Keratinocyte (primary cell): ENCODE measurements at places on chromosomes 11 and 22. TPM values are rescaled to one million over a fixed set of nuclear protein-coding genes. Genes with fewer than 3 reads are reported as not detected.

GCAT gene
- 8.2 to 8.5 TPM (median 8.4 TPM) in 3 replicates for polyA plus RNA-seq

WBP2NL gene
- polyA plus RNA-seq: 0.04 to 0.07 TPM in 2 of 3 replicates, not detected in the other

MS4A6E gene
- not detected in 3 replicates for polyA plus RNA-seq

FLRT1 gene
- not detected in 3 replicates for polyA plus RNA-seq

ACTN3 gene
- polyA plus RNA-seq: not detected in 3 replicates

GRIK4 gene
- polyA plus RNA-seq: not detected in 3 replicates

DDI1 gene
- polyA plus RNA-seq: not detected in 3 replicates

TECTA gene
- 0.10 to 0.21 TPM (median 0.17 TPM) in 3 replicates for polyA plus RNA-seq

RAD9A gene
- polyA plus RNA-seq: 5.7 to 8.5 TPM (median 8.0 TPM) in 3 replicates

PDGFB gene
- 4.3 to 10.3 TPM (median 6.0 TPM) in 3 replicates for polyA plus RNA-seq

MB gene
- not detected in 3 replicates for polyA plus RNA-seq

GRCh38 chr11:11408436-11409221 is 55.6 kb upstream of the CSNK2A3 start:
- no peaks in the 10 kb centered on the region for H3K36me3 ChIP-seq
- H3K4me3 ChIP-seq: no peak overlapping the region
- DNase-seq: no peak
- no peaks in the 10 kb centered on the region for H3K27me3 ChIP-seq
- H3K4me1 ChIP-seq: peaks cover 25% of the 10 kb centered on the region

DNA sequence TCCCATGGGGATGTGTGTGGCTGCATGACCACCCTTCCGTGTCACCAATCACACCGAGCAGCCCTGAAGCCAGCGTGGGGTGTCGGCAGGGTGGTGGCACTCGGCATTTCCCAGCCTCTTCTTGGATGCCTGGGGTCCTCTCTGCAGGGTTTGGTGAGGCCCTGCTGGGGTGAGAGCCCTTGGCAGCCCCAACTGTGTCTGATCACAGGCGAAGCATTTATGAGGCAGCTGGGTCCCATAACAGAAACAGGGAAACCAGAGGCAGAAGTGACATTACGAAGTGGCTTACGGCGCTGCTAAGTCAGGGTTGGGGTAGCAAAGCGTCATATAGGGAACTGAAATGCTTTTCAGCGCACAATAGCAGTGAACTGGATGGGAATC is 92.3 kb upstream of the SEPTIN5 start:
- no peak overlapping the region for H3K27ac ChIP-seq
- no peaks in the 10 kb centered on the region for H3K36me3 ChIP-seq
- no peak overlapping the region for H3K4me3 ChIP-seq
- H3K4me1 ChIP-seq: peaks cover 2% of the 10 kb centered on the region

DNA sequence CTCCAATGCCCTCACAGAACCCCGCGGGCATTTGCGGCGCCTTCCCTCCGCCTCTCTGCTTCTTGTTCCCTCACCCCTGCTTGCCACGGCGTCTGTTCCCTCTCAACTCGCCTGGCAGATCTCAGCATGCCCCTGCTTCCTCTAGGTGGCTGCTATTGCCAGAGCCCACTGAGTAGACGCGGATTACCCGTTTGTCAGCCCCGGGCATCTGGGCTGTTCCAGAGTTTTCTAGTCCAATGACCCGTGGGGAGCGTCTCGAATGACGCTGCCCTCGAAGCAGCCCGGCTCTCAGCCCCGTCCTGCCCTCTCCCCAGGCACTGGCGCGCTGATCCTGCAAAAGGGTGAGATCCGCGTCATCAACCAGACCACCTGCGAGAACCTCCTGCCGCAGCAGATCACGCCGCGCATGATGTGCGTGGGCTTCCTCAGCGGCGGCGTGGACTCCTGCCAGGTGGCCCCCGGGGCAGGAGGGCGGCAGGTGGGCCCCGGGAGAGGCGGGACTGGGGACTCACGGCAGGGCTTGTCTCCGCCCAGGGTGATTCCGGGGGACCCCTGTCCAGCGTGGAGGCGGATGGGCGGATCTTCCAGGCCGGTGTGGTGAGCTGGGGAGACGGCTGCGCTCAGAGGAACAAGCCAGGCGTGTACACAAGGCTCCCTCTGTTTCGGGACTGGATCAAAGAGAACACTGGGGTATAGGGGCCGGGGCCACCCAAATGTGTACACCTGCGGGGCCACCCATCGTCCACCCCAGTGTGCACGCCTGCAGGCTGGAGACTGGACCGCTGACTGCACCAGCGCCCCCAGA is 49.7 kb downstream of the ST14 start:
- H3K4me1 ChIP-seq: no peaks in the 10 kb centered on the region
- no peak for DNase-seq
- H3K27me3 ChIP-seq: no peaks in the 10 kb centered on the region
- peaks cover 7% of the 10 kb centered on the region for H3K36me3 ChIP-seq

DNA sequence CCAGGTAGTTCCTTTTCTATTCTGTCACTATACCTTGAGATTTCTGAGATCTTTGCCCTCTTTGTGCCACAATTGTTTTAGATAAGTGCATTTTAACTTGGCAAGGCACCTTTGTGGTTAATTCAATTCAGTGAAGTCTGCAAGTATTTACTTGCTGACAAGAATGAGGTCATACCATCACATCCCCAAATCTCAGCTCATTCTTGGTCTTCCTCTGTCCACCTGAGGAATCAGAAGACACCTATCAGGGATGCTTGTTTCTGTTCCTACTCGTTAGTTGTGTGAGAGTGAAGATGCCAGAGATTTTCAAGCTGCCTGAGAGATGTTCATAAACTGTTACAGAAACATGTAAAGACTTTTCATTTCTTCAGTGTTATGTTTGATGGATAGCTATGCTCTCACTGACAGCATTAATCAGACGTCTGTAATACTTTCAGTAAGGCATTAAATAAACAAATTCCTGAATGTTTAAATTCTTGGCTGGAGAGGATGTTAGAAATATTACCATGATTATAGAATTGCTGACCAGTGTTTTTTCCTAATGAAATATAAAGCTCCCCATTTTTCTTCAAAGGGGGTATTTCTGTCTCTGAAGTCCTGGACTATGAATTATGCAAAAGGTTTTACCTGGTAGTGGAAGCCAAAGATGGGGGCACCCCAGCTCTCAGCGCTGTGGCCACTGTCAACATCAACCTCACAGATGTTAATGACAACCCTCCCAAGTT is 135.0 kb upstream of the MTNR1B start:
- no peaks in the 10 kb centered on the region for H3K36me3 ChIP-seq
- peaks cover 30% of the 10 kb centered on the region for H3K4me1 ChIP-seq
- no peak overlapping the region for H3K4me3 ChIP-seq

- no peaks in the 10 kb centered on the region for H3K36me3 ChIP-seq
- peaks cover 14% of the 10 kb centered on the region for H3K27me3 ChIP-seq
- no peak for DNase-seq
- no peak overlapping the region for H3K4me3 ChIP-seq
- no peak overlapping the region for H3K27ac ChIP-seq
These were observed 57.2 kb downstream of the GRIK4 start for GRCh38 chr11:120568572-120569307.

GRCh38 chr11:93694109-93694508 is 32.6 kb downstream of the CEP295 start:
- H3K4me3 ChIP-seq: no peak overlapping the region
- DNase-seq: no peak
- no peaks in the 10 kb centered on the region for H3K4me1 ChIP-seq
- no peaks in the 10 kb centered on the region for H3K27me3 ChIP-seq
- peaks cover 18% of the 10 kb centered on the region for H3K36me3 ChIP-seq

GRCh38 chr11:35049859-35050531 is 89.0 kb upstream of the CD44 start:
- no peaks in the 10 kb centered on the region for H3K27me3 ChIP-seq
- H3K36me3 ChIP-seq: no peaks in the 10 kb centered on the region
- H3K27ac ChIP-seq: no peak overlapping the region
- no peak for DNase-seq
- H3K4me1 ChIP-seq: no peaks in the 10 kb centered on the region

DNA sequence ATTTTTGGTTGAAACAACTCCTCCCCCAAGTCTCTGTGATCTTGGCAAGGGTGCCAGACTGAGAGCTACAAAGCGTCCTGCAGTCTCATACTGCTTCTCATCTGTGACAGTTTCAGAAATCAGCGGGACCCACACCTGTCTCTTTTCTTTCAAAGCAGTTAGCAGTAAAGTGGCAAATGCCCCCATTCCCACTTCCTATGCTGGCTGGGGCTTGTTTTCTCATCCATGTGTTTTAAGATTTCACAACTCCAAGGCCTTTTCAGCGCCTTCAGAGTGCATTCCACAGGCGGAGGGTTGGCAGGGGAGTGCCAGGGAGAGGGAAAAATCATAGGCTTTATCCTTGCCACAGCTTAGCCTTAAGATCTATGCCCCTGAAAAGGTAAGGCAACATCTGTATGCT is 493.5 kb downstream of the OPCML start:
- no peaks in the 10 kb centered on the region for H3K27me3 ChIP-seq
- no peaks in the 10 kb centered on the region for H3K4me1 ChIP-seq
- H3K36me3 ChIP-seq: no peaks in the 10 kb centered on the region
- H3K27ac ChIP-seq: no peak overlapping the region
- H3K4me3 ChIP-seq: no peak overlapping the region

DNA sequence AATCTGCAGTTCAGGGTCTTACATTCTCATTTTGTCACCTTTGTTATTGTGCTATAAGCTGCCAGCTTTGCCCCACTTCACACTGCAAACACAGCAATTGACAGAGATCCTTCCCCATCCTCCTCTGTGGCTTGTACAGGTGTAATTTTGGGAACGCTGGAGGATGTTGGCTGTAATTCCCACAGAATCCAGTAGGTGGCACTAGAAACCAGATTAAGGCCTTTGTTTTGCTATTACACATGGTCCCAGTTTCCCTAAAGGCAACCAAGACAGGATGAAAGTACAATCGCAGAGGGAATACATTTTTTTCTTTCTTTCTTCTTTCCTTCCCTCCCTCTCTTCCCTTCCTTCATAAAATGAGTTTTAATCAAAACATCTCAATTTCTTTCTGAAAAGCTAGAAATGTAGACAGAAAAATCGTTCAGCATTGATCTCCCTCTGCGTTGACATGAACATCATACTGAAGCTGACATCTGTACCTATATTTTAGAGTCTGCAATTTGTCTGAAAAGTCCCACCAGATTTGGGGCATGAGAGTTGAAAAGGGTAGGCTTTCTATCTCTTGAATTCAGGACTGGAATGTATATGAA is 21.3 kb upstream of the NELL1 start:
- no peaks in the 10 kb centered on the region for H3K27me3 ChIP-seq
- no peak overlapping the region for H3K4me3 ChIP-seq
- DNase-seq: peak; percentile 17
- no peaks in the 10 kb centered on the region for H3K36me3 ChIP-seq
- H3K4me1 ChIP-seq: no peaks in the 10 kb centered on the region

GRCh38 chr11:65576867-65577755 is 1.3 kb downstream of the EHBP1L1 start:
- peak overlapping the region; percentile 70 for H3K27ac ChIP-seq
- H3K36me3 ChIP-seq: peaks cover 10% of the 10 kb centered on the region
- DNase-seq: no peak
- H3K4me3 ChIP-seq: peak overlapping the region; percentile 74
- peaks cover 42% of the 10 kb centered on the region for H3K4me1 ChIP-seq

DNA sequence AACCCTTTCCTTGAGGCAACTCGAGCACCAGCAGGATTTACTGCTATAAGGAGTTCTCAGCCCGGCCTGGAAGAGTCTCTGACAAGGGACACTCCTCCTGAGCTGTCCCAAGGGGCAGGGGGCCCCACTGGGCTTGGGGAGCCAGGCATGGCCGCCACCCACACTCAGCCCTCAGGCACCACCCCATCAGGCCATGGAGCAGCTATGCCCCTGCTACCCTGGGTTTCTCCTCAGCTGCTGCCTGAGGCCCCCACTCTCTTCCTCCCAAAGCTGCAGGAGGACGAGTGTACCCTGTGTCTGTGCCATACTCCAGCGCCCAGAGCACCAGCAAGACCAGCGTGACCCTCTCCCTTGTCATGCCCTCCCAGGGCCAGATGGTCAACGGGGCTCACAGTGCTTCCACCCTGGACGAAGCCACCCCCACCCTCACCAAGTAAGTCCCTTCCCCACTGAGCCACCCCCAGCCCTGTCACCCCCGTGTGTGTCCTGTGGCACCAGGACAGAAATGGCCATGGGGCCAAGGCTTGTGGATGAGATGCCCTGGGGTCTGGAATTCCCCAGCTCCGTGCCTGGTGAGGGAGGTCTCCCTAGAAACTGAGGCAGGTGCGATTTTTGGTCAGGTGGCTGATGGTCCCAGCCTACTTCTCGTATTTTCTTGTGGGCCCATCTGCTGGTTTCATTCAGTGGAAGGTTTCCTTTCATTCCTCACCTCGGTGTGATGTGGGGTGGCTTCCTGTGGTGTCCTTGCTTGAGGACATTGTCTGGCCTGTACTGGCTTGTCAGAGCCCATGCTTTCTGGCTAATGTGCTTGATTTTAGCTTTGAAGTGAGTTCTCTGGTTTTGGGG is 28.4 kb downstream of the TAB1 start:
- H3K36me3 ChIP-seq: peaks cover 9% of the 10 kb centered on the region
- DNase-seq: no peak
- no peaks in the 10 kb centered on the region for H3K4me1 ChIP-seq
- H3K27ac ChIP-seq: no peak overlapping the region
- no peak overlapping the region for H3K4me3 ChIP-seq
- no peaks in the 10 kb centered on the region for H3K27me3 ChIP-seq

GRCh38 chr11:114090976-114091375 is 31.5 kb downstream of the ZBTB16 start:
- DNase-seq: no peak
- no peaks in the 10 kb centered on the region for H3K36me3 ChIP-seq
- H3K27me3 ChIP-seq: peaks cover 9% of the 10 kb centered on the region
- H3K4me3 ChIP-seq: no peak overlapping the region

DNA sequence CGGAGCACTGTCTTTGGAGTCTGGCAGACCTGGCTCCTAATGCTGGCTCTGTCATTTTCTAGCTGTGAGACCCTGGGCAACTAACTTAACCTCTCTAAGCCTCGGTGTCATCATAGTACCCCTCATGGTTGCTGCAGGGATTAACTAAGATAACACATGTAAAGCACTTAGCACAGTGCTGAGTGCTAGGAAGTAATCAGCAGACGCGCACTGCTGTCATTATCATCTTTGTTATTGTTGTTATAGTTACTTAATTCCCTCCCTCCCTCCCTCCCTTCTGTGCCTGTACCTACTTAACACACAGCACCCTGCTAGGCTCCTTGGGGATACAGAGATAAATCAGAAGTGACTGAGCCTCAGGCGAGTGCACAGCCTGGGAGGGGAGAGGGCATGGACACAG is 104.7 kb upstream of the PITPNB start:
- H3K4me1 ChIP-seq: peaks cover 2% of the 10 kb centered on the region
- no peak overlapping the region for H3K27ac ChIP-seq
- no peaks in the 10 kb centered on the region for H3K36me3 ChIP-seq
- peaks cover 5% of the 10 kb centered on the region for H3K27me3 ChIP-seq
- no peak for DNase-seq

DNA sequence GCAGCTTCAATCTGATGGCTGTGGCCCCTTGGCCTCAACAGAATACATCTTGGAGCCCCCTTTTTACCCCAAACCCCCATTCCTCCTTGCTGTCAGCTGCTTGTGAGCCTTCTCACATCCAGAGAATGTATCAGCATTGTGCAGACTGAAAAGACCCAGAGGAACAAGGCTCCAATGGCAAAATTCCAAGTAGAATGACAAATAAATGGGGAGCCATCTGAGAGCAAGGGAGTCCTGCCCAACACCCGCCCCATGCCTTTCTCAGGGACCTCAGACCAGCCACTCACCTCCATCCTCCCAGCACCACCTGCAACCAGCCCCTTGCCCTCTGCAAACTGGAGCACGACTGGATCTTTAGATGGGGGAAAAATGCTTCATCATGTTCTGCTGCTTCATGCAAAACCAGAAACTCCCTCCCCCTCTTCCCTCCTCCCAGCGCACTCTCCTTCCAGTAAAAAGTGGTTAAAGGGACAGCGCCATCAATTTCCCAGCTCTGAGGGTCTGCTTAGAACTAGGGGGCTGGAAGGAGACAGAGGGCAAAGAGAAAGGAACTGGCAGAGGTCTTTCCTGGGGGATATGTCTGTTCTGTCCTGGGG is 2.2 kb upstream of the NEFH start:
- no peak overlapping the region for H3K4me3 ChIP-seq
- no peaks in the 10 kb centered on the region for H3K36me3 ChIP-seq
- H3K4me1 ChIP-seq: no peaks in the 10 kb centered on the region
- no peak for DNase-seq
- no peak overlapping the region for H3K27ac ChIP-seq
- peaks cover 59% of the 10 kb centered on the region for H3K27me3 ChIP-seq
